ENCODE measurements at places on chromosomes 6 and 20.

DNA sequence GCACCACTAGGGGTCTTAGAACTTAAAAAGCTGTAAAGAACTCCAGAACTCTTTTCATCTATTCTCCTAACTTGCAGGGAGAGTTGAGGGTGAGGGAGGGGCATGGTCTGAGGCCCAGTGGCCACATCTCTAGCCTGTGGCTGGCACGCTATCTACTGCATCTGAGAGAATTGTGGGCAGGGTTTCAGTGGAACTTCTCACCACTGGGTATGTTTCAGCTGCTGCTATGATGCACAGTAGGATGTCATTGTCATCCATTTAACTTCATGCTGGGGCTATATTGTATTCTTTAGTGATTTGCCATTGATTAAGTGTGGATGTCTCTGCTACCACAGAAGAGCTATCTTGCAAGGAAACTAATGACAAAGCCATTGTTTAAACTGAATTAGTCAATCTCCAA lies 4.5 kb downstream of the TMEM14A start:
- no peak for DNase-seq

DNA sequence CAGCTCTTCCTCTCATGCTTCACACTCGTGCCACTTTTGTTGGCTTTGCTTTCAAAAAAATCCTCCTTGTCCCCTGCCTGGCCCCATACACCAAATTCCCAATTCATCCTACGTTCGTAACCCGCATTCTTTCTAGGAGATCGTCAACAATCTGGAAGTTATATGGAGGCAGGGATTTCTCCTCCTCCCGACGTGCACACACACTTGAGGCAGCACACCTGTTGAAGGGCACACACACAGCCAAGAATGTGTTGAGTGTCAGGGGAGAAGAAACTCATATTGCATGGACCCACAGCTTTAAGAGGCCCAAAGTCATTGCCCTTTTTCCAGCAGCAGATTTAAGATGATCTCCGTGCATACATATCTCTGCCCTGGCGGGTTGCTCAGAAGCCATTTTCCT lies 28.9 kb downstream of the THBS2 start:
- DNase-seq, result no peak

DNA sequence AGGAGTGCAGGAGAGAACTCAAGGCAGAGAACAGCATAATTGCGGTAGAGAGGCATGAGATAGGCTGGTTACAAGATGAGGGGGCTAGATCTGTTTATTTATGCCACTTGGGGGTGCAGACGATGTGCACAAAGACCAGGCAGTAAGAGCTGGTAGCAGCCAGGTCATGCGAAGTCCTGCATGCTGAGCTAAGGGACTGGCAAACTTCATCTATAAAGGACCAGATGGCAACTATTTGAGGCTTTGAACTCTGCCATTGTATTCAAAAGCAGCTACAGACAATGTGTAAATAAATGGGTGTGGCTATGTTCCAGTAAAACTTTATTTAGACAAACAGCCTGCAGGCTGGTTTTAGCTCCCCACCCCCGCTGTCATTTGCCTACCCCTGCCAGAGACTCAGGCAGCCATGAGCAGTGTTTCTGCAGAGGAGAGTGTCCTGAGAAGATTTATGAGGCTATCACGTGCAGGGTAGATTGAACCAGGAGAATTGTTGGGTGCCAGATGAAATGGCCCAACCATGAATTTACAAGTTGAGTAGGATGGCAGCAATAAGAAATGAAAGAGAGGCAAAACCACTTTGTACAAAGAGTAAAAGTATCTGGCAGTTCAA lies 253.4 kb upstream of the MOCS1 start:
- no peak for DNase-seq

- no peak for DNase-seq
Observed at GRCh38 chr20:53902968-53903651, 167.3 kb downstream of the BCAS1 start.

DNA sequence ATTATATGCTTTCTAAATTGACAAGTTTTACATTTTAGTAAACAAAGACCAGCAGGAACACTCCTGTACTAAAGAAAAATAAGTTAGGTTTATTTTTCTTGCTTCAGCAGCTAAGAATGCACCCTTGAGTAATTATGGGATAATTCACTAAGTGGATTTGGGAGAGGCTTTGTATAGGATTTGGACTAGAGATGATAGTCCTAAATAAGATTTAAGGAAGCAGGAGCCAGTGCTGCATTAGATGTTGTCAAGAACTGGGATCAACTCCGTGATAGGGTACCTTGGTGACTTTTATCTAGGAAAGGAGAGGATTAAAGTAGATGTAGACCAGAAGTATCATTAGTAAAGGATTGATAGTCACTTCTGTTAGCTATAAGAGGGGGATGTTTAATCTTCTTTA lies 4.1 kb upstream of the C6orf141 start:
- no peak for DNase-seq

Measured in NCI-H1436 (cell line).